ENCODE measurements at places on chromosomes 16 and 17.

- no peak for DNase-seq
Measured at GRCh38 chr16:56841233-56841632, 23.8 kb upstream of the SLC12A3 start.

- no peak for DNase-seq
Measured at GRCh38 chr17:17341452-17341851, 38.3 kb downstream of the NT5M start.

GRCh38 chr17:82386255-82386831 is 14.8 kb downstream of the UTS2R start:
- no peak for DNase-seq

DNA sequence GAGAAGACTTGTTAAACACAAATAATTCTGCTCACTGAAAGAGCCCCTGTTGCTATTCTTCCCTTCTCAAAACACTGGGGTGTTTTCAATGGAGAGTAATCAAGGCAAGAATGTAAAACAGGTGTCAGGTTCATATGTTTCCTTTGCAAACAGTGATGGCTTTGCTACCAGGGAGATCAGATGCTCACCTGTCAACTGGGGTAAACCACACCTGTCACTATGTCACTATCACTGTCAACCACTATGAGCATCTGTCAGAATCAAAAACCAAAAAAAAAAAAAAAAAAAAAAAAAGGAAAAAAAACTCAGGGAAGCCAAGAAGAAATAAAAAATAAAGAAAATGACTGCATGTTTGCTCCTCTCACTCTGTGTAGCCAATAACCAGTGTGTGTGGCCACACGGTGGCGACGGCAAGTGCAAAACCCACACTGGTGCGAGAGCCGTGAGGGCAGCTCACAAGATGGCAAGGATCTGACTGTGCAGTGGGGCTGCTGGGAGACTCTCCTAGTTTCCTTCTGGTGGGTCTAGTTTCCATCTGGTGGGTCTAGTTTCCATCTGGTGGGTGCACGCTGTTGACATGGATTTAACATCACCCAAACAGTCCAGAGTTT is 22.7 kb downstream of the USP22 start:
- no peak for DNase-seq

DNA sequence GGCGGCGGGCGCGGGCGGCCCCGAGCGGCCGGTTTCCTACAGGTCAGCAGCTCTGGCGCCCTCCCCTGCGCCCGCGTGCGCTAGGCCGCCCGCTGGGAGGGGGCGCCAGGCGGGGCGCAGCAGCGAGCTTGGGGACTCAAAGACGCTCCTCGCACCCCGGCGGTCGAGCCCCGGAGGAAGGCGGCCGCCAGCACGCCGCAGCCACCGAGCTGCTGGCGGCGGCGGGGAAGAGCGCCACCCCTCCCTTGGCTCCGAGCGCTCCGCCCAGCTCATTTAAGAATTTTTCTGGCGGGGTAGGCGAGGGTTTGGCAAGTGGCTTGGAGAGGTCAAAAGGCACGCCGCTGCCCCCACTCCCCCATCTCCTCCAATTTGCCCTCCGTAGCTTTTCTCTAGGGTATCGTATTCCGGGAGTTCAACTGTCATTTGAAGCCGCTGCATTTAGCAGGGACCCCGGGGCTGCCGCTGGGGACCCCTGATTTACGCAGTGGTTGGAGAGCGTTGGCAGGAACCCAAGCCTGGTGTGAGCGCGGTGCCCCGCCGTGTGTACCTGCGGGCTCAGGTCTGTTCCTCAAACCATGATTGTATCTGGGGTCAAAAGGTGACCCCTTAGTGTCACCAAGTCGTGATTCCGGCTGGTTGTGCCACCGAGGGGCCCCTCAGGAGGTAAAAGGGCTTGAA is 59.5 kb upstream of the GSE1 start:
- DNase-seq = no peak

DNA sequence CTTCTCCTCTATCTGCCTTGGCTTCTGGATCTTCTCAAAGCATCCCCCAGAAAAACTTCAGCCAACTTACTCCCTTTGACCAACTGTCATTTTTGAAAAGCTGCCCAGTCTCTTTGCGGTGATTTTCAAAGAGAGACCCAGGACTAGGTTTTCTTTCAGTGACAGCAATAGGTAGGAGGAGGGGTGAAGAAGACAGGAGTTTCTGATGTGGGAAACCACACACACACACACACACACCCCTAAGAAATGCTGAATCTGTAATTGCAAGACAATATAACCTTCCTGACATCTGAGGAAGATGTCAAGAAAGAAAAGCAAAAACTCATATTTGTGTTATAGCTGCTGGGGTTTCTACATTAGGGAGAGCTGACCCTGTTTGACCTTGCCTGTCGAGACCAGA is 5.2 kb downstream of the FAM20A start:
- no peak for DNase-seq

DNA sequence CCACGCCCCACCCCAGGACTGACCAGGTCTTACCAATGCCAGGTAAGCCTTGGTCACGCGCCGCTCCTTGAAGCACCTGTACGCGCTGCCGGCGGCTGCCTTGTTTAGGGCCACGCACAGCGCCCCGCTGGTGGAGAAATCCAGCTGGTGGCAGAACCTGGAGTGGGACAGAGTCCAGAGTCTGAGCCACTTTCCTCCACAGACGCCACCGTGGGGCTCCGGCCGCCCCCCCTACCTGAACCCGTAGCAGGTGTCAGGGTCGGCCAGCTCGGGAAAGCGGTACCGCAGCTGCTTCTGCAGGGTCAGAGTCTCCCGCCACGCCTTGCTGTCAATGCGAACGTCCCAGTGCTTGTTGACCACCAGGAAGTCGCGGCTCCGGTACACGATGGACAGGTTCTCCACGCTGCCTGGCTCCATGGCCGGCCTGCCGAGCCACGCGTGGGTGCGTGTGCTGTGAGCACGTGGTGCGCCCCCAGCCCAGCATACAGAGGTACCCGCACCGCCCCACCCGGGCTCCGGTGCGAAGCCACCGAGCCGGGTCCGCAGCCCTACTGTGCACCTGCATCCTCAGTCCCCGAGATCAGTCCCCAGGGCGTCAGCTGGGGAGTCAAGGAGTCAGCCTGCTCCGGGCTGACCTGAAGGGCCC is 737 bp downstream of the RPUSD1 start:
- no peak for DNase-seq

DNA sequence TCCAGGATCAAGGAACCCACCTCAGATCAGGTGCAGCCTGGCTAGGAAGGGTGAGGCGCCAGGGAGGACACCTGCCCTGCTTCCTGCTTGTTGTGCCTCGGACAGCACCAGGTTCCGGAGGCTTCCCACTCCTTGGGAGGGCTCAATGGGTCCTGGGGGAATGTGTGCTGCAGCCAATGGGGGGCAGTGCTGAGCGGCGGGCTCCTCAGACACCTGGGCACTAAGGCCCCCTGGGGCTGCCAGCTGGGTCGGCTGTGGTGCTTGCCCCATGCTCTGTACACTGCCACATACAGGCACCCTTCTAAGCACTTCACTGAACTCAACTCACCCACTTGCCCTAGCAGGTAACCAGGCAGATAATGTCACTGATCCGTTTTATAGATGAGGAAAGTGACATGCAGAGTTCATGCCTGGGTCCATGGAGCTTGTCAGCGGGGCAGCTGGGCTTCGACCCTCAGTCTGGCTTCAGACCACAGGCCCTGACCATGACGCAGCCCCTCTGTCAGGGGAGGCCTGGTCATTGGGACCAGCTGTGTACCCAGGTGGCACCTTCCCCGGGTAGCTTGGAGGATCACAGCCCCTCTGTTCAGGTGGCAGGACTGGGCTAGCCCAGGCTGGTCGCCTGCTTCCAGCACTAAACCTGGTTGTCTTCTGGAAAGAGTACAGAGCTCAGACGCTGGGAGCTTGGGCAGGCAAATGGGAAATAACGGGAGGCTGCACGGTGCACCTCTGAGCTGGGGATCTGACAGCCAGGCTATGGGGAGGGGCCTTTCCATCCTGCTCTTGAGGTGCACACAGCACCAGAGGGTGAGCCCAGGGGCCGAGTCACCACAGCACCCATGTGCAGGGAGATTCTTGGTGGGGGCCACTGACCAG is 8.2 kb downstream of the FN3K start:
- no peak for DNase-seq

GRCh38 chr16:16778332-16778731 is 399.4 kb downstream of the NPIPA7 start:
- no peak for DNase-seq

DNA sequence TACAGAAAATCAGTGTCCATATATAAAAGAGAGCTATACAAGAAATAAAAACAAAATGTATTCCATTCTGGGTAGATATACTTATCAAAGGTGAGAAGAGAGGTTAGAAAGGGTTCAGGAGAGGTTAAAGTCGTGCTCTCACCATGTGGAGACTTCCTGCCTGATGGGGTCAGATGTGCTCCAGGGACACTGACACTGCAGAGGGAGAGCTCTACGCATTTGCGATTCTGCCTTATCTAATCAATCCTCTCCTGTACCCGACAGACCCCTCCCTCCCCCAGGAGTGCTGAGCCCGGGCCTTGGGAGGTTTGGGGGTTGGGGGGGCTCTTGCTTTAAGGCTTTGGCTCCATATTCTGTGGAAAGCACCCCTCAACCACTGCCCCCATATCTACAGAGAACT is 16.6 kb upstream of the SLC5A11 start:
- no peak for DNase-seq

All from left renal cortex interstitium (tissue), 4 donors.